Posterior vena cava (tissue), 2 donors: ENCODE measurements at places on chromosomes 1 and 21. TPM values are rescaled to one million over a fixed set of nuclear protein-coding genes. Genes with fewer than 3 reads are reported as not detected.

DNA sequence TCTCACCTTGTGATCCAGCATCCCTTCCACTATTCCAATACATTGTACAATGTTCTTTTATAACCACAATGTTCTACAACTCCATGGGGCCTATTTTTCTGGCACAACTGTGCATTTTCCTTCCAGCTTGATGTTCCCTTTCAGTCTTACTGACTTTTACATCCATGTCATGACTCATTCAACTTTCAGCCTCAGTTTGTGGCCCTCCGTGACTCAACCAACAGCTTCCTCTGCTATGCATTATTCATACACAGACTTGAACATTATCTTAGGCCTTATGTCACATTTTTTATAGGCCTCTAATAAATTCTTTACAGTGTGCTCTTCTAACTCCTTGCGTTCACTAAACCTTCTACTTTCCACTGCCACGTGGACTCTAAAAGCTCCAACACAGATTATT is 119.4 kb upstream of the PRMT6 start:
- DNase-seq, result no peak

DNA sequence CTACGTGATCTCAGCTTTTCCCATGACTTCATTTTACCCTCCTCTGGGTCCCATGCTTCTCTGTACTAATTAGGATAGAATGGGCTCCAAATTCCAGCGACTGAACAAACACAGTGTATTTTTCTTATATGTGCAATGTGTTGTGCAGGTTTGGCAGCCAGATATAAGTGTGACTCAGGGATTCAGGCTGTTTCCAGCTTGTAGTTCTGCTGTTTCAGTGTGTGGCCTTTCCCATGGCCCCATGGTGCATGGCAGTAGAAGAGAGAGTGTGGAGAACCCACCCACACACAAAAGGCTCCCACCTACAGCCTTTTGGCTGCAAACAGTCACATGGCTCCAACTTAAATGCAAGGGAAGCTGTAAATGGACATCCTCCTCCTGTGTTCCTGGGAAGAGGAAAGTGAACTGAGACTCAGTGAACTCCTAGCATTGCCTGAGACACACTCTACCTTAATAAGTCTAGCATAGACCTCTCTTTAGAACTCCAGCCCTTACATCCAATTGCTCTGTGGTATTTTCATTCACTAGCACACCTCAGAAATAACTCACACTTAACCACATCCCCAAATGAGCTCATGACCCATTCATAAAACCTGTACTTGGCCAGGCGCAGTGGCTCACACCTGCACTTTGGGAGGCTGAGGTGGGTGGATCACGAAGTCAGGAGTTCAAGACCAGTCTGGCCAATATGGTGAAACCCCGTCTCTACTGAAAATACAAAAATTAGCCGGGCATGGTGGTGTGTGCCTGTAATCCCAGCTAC is 58.7 kb downstream of the KIAA0040 start:
- no peak for DNase-seq

GRCh38 chr1:6783936-6784559 is 1.2 kb upstream of the CAMTA1 start:
- no peak for DNase-seq

GRCh38 chr1:171389171-171389570 is 75.2 kb downstream of the FMO4 start:
- DNase-seq, result no peak

Gene C1orf198
- 79.5 TPM for total RNA-seq

GRCh38 chr1:107433635-107434360 is 293.0 kb downstream of the NTNG1 start:
- no peak for DNase-seq

DNA sequence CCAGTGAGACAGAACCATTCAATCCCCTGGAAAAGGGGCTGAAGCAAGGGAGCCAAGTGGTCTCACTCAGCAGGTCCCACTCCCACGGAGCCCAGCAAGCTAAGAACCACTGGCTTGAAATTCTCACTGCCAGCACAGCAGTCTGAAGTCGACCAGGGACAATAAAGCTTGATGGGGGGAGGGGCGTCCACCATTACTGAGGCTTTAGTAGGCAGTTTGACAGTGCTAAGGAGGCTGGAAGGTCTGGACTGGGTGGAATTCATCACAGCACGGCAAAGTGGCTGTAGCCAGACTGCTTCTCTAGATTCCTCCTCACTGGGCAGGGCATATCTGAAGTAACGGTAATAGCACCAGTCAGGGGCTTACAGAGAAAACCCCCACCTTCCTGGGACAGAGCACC is 105.4 kb upstream of the GORAB start:
- no peak for DNase-seq

DNA sequence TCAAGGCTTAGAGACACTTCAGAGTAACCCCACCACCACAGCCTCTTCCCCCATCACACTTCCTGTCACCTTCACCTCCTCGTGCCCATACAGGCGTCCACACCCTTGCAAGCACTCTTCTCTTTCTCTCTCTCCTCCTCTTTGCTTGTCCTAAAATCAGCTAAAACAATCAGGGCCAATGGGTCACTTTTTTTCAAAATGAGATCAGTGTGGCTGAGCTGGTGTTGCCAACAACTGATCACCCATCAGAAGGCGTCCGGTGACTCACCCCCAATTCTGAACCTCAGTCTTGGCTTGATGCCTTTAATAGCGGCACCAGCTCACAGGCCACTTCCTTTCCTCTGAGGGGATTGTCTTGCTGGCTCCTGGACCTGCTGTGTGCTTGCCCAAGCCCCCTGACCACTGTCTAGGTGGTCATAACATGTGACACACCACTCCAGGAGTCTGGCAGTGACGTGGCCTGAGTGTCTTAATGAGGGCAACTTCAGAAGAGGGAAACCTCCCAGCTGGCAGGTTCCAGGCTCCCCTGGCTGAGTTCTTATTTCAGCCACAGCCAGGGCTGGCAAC is 1.6 kb downstream of the DRAXIN start:
- DNase-seq, result no peak

DNA sequence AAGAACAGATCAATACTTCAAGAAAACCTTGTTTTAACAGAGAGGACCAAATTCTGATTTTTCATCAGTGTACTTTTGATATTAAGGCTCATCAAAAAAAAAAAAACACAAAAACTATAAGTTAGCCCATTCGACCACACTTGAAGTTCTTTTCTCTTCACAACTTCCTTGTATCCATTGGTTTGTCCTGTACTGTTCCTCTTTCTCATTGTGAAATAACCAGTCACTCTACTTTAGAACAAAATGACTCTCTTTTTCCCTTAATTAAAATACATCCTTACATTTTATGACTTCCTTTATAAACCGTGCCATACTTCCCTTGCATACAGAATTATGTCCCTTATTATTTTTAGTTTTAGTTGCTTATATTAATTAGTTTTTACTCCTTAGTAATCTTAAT is 8.4 kb downstream of the QSOX1 start:
- no peak for DNase-seq

GRCh38 chr1:175218786-175219434 is 26.3 kb upstream of the KIAA0040 start:
- DNase-seq, result no peak

GRCh38 chr1:245858022-245858721 is 648.9 kb downstream of the SMYD3 start:
- no peak for DNase-seq

DNA sequence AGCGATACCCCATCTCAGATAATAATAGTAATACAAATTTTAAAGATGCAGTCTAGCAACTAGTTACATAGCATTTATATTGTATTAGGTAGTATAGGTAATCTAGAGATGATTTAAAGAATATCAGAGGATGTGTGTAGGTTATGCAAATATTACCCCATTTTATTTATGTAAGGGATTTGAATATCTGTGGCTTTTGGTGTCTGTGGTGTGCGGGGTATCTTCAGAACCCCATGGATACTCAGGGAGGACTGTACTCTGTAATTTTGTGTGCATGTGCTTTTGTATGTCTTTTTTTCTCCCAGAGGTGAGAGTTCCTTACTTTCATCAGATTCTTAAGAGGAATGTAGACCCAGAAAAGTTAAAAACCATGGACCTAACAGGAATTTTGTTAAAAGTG is 12.8 kb downstream of the RNF2 start:
- DNase-seq, result no peak

DNA sequence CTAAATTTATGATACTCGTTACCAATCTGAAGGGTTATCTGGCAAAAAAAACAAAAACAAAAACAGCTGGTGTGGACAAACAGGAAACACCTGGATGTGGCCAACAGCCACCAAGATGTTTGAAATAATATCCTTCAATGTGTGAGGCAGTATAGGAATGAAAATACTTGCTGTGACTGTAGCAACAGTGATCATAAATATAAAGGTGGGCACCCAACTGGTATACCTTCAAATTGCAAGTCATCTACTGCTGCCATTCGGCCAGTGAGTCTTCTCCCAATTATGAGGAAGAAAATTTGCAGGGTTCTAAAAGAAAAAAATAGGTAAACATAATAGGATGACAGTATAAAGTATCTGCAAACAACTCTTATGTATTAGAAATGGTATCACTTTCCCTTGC is 916 bp downstream of the YIPF1 start:
- no peak for DNase-seq

DNA sequence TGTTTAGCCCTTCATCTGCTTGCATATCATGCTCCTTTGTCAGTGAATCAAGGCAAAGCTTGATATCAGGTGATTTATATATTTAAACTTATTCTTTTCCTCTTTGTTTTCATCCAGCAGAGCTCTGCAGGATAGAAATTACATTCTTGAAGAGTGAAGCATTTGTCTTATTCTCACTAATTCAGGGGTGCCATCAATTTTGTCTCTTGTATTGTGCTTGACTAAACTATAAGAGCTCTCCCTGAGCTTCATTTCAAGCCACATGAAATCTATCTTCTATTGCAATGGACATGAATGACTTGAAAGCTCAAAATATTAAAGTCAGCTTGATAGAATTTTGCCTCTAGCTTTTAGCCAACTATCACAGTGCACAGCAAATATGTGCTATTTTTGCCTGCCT is 236.7 kb upstream of the KCTD3 start:
- no peak for DNase-seq

DNA sequence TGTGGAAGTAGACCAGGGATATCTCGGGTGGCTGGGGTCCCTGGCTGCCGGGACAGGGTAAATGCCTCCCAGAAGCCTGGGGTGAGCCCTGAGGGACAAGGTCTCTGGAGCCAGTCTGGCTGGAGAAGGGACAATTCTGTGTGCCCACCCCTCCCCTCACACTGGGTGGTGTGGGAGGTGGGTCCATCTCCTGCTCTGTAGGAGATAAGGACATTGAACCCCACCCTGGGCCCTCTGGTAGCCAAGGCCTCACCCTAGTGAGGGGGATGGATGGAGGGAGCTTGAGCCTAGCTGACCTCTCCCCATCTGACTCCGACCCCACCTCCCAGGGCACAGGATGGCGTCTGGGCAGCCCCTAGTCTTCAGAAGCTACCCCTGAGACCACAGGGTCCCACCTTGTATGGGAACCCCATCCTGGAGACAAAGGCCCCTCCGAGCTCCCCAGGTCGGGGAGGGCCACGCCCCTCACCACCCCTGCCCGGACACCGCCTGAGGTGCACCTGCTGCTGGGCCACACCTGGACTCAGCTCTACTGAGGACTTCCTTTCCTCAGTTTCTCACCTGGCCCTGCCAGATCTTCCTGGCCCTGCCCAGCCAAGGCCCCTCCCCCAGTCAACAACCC is 4.3 kb downstream of the AGRN start:
- DNase-seq, result no peak

DNA sequence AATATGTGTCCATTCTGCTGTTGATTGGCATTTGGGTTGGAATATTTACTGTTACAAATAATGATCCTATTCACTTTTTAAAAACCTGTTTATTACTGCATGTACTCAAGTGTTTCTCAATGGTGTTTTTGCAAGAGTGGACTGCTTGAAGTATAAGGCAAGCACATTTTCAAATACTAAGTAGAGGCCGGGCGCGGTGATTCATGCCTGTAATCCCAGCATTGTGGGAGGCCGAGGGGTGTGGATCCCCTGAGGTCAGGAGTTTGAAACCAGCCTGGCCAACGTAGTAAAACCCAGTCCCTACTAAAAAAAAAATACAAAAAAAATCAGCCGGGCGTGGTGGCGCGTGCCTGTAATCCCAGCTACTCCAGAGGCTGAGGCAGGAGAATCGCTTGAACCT is 276.9 kb upstream of the ADGRL4 start:
- DNase-seq, result no peak

- no peak for DNase-seq
Measured at GRCh38 chr1:224543453-224543852, 72.7 kb upstream of the CNIH3 start.

DNA sequence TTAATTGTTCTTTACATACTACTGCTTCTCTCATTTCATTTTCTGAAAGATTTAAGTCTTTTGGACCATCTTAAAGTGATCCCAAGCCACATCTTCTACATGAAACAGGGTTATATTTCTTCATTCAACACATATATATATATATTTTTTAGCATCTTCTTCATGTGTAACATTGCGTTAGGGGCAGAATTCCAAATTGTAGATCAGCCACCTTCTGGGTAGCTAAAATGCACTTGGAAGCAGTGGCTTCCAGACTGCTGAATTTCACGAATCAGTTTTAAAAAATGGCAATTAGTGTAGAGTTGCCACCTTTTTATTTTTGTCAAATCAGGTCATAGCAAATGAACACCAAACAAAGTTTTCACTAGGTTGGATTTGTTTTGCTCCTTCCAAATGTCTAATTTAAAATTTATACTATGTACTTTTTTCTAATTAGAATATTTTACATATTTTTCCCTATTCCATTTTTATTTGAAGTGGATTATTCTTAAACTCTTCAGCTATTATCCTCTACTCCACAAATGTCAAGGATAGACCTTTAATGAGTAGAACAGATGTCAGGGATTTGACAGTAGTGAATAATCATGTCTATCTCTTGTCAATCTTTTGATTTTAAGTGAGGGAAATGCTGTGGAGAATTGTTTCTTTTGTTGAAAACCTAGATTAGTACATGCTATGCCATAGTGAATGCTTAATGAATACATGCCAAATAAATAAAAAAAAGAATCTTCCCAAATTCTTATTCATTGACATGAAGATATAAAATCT is 55.8 kb downstream of the DNM3 start:
- no peak for DNase-seq

- no peak for DNase-seq
Measured at GRCh38 chr1:225435957-225436392, 8.1 kb upstream of the LBR start.

- no peak for DNase-seq
Measured at GRCh38 chr1:184376369-184376768, 10.5 kb upstream of the C1orf21 start.

DNA sequence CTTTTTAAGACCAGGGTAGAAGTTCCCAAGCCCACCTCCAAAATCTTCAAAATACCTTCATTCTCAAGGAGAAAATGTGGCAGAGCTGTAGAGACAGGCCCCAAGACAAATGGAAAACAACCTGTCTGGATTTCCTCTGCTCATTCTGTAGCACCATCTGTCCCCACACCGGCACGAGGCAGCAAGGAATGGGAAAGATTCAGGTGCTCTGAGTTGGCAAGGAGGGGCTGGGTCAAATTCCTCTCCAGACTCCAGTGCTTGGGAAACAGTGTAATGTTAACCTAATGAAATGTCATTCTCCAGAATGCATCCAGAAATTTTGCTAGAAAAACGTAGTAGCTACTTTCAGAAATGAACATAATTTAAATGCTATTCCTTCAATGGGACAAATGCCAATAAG is 9.3 kb downstream of the PABPC4 start:
- DNase-seq, result no peak

Gene OR2T2
- not detected for total RNA-seq
